NCI-H2171 (cell line): ENCODE measurements at places on chromosomes 7 and 10.

DNA sequence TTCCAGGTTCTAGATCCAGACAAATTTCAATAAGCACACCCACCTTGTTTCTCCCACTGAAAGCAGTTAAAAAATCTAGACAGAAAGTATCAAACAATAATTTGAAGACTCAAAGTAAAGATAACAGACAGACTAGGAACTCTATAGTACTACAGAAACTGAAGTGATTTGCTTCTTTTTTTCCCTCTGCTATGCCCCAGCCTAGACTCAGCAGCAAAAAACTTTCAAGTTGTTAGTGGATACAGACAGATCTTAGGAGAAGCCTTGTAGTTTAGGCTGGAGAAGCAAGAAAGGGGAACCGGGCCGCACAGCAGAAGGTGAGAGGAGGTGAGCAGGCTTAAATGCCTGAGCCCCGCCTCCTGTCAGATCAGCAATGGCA is 65.1 kb downstream of the IGF2BP3 start:
- DNase-seq: no peak

GRCh38 chr10:113450906-113451305 is 101.9 kb upstream of the HABP2 start:
- no peak for DNase-seq

- no peak for DNase-seq
Observed at GRCh38 chr10:48704156-48704555, 19.5 kb downstream of the WDFY4 start.

DNA sequence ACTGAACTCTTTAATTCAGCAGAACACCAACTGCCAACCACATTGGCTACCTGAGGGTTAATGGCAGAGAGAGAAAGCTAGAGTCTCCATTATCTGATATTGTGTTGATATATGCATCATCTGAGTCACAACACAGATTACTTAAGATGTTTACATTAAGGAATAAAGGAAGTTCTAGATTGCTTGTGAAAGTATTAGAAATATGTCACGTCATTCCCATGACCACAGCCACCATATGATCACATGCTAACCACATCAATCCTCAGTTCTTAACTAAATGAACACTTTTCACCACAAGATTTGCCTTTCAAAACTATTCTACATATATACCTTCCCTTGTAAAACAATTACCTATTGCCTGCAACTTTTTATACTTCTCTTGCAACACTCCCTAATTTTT is 337.9 kb downstream of the FGFR2 start:
- DNase-seq: no peak

DNA sequence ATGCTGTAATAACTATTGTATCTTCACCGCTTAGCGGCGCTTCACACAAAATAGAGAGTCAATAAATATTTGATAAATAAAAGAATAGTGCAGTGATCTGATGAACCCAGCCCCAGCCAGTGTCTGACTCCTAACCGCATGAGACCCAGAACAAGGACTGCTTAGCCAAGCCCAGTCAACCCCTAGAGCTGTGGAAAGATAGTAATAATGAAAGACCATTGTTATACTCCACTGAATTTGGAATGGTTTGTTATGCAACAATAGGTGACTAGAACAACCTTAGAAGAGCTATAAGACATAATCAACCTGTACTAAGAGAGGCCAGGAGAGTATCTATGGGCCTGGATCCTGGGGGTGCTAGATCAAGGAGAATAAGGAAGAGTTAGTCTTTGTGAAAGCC is 230.5 kb upstream of the INHBA start:
- DNase-seq: no peak

- DNase-seq: no peak
Observed at GRCh38 chr7:28586736-28587135, 174.4 kb downstream of the CREB5 start.

DNA sequence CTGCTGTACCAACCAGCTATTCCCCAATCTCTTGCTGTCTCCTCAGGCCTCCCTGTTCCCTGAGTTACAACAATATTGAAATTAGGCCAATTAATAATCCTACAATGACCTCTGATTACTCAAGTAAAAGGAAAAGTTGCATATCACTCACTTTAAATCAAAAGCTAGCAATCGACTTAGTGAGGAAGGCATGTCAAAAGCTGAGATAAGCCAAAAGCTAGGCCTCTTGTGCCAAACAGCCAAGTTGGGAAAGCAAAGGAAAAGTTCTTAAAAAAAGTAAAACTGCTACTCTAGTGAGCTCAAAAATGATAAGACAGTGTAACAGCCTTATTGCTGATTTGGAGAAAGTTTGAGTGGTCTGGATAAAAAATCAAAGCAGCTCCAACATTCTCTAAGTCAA is 129.8 kb downstream of the LSMEM1 start:
- no peak for DNase-seq

DNA sequence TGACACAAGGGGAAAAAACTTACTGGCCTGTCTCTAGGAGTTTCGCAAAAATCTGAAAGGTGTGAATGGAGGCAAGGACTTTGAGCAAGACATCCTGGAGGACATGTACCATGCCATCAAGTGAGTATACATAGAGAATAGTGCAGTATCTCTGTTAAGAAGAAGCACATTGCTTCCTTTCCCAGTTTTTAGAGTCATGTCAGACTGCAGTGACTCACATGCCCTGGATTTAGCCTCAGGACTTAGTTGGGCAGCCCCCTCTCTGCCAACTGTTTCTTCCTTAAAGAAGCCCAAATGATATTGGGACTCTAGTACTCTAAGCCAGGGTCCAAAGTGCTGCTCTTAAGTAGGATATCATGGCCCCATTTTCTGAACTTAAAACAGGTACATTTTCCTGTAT is 28.1 kb upstream of the NFKB2 start:
- DNase-seq: no peak

- no peak for DNase-seq
Observed at GRCh38 chr10:116120688-116121455, 152.1 kb downstream of the GFRA1 start.

- DNase-seq: no peak
Observed at GRCh38 chr10:30169342-30169741, 110.0 kb upstream of the JCAD start.

- DNase-seq: no peak
Observed at GRCh38 chr7:64314566-64314965, 805 bp downstream of the ZNF736 start.

DNA sequence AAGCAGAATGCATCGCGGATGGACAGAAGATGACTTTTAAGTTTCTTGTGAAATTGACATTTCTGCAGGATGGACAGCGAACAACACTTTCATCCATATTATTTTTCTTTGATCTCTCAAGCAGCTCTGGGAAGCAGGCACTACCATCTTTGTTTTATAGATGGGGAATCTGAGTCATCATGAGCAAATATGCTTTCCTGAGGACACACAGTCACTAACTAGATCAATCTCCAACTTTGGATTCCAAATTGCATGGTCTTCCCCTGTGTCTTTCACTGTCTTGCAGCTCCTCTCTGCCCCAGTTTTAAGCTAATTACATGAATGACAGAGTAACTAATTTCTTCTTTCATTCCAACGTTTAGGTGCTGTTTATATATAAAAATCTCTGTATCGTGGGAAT is 201.5 kb downstream of the ADAM12 start:
- no peak for DNase-seq

DNA sequence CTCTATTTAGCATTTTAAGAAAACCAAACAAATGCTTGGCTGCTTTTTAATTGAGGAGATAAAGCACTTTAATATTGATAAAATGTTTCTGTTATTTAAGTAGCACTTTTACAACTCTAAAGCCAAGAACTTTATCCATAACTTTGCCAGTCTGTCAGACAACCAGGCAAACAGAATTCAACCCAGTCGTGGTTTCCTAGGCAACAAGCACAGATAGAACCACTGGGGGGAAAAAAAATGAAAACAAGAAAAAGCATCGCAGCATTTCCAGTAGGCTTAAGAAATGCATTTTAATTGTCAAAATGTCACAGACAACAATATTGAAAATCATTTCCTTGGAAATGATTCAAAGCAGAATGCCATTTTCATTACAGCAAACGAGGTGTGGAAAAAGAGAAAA is 323.4 kb downstream of the PARD3 start:
- peak; percentile 15 for DNase-seq

GRCh38 chr7:23788843-23789242 is 78.8 kb downstream of the STK31 start:
- DNase-seq: no peak

- DNase-seq: no peak
Observed at GRCh38 chr7:88200261-88200660, 19.6 kb downstream of the SRI start.

DNA sequence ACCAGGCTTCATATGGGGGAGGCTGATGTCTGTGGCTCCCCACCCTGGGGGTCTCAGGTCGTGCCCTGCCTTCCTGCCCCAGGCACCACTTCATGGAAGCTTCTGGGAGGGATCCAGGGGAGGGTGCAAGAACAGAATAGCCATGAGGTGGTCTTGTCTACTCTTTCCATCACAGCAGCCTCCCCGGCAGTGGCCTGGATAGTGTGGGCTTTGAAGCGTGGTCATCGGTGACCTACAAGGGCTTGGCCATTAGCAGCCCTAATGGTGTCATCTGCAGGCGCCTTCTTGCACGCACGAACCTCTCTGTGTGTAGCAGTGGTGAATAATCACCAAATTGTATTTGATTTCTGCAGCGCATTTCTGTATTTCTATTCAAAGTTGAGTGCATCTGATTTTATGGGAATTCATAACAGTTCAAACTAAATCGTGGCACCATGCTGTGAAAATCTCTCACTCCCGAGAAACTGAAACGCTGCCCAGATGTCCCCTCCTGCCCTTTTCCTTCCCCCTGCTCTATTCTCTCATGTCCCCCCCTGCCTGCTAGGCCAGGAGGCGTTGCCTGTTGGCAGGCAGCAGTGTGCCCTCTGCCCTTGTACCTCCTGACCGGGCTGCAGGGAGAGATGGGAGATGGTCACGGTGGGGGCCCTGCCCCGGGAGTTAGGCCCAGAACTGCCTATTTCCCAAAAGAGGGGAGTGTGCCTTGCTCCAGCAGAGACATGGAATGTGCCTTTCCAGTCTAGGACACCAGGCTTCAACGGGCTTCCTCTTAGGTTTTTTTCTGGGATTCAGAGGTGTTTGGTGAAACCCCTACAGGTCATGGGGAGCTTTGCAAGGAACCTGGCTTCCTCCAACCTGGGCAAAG is 34.8 kb downstream of the CDH23 start:
- no peak for DNase-seq

- DNase-seq: no peak
Observed at GRCh38 chr7:149714910-149715471, 58.4 kb downstream of the ZNF467 start.

DNA sequence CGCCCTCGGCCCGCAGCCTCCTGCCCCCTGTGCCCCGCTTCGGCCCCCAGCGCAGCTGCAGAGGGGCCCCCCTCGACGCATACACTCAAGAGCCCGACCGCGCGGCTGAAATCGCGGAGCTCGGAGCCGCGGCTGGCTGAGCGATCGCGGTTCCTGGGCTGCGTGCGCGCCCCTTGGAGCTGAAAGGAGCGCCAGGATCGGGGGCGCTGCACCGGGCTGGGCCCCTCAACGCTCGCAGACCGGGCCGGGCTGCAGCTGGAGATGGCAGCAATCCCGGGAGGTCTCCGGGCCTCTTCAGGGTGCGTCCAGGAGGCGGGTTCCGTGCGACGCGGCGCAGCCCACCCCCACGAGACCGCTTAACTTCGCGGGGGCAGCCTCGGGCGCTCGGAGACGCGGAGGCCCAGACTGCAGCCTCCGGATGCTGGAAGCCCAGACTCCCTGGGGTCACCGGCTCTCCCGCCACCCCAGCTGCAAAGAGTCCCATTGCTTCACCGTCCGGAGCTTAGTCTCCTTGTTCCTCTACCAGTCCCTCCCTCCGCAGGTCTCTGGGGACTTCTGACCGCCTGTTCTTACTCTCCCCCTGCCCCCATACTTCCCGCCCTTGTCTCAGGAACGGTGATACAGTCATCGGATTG is 73.0 kb upstream of the LRRC4 start:
- no peak for DNase-seq

GRCh38 chr7:77457779-77458178 is 41.6 kb upstream of the GSAP start:
- DNase-seq: no peak

DNA sequence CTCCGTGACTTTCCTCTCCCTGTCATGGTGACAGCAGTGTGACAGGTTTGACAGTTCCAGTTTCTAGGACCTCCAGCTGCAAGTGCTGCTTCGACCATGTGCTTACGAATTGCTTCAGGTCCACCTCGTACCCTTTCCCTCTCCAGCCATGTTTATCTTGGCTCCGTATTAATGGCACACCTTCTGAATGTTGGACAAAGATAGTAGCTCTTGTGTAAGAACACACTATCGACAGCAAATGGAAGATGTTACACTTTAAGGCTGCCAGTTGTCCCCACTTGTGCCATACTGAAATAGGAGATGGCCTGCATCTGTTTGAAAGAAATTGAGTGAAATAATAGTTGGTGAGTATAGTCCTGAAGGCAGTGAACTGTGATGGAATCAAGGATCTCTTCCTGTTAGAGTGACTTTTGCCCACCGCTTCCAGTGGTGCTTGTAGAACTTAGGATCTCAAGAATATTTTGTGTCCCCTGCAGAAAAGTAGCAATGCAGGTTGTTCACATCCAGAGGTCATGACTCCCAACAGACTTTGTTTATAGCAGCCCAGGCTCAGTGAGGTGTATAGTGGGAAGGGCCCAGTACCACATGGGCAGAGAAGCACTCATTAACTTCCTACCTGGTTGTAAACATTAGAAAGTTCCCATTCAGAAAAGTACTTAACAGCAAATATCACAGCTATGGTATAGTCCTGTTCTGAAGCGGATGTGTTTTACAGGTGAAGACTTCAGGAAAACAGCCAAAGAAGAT is 629.7 kb upstream of the GALNT17 start:
- no peak for DNase-seq

GRCh38 chr7:114922652-114923402 is 933 bp downstream of the MDFIC start:
- DNase-seq: peak; percentile 44

DNA sequence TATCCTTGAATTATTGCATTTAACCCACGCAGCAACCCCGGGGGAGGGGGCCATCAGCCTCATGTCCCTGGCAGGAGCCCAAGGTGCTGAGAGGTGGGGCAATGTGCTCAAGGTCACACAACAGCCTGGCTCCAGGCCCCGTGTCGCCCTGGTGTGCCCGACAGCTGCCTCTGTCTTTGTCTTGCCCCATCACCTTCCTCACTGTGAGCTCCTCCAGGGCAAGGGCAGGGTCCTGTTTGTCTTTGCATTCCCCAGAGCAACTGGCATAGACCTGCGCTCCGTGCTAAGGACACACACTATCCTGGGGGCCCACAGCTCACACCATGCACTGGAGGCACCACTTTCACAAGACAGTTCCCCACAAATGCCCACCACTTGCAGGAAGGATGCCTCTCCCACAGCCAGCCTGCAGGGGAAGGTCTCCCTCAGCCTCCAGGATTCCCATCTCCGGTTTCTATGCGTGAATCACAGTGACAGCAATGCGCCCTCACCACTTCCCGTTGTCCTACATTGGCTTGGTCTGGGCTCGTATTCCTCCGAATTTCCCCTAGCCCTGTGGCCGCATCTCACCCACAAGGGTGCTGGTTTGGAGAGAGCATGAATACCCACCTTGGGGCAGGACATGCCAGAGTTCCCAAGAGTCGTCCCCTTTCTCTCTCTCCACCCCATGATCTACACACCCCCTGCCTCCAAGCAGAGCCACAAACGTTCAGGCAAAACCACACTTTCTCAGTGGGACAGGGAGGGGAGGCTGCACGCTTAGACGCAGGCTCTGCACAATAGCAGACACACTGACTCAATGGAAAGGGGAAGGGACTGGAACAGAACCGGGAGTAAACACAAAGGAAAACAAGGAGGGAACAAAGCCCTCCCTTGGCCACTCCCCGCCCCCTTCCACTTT is 10.3 kb downstream of the ITPRIP start:
- no peak for DNase-seq

- DNase-seq: no peak
Observed at GRCh38 chr7:113548561-113548960, 370.2 kb downstream of the PPP1R3A start.
